Right cardiac atrium (tissue), 5 donors: ENCODE measurements at places on chromosomes 4 and X.

DNA sequence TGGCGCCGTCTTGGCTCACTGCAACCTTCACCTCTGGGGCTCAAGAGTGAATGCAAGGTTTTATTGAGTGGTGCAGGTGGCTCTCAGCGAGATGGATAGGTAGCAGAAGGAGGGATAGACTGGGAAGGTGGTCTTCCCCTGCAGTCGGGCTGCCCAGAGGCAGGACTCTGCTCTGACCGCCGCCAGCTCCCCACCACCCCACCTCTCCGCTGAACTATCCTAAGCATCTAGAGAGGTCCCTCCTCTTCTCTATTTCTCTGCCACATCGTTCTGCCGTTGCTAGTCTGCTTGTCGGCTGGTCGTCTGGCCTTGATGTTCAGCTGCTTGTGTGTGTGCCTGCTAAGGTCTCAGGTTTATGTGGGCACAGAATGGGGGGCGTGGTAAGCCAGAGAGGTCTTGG, 54.5 kb upstream of the UGT2B15 start:
- DNase-seq, result no peak

DNA sequence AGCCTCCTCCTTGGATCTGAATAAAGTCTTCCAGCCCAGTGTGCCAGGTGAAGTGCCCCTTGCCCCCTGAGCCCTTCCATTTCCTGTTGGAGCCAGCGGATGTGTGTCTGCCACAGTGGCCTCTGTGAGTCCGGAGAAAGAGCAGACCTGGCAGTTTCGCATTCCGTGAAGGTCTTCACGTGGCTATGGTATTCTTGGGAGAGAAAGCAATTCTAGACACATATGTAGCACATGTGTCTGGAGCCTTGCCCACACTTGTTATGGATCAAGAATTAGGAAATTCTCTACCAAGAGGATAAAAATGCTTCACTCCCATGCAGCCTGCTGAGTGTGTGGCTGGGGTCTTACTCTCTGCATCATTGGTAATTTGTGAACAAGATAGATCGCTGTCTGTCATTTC, 130.9 kb downstream of the REPS2 start:
- no peak for DNase-seq

DNA sequence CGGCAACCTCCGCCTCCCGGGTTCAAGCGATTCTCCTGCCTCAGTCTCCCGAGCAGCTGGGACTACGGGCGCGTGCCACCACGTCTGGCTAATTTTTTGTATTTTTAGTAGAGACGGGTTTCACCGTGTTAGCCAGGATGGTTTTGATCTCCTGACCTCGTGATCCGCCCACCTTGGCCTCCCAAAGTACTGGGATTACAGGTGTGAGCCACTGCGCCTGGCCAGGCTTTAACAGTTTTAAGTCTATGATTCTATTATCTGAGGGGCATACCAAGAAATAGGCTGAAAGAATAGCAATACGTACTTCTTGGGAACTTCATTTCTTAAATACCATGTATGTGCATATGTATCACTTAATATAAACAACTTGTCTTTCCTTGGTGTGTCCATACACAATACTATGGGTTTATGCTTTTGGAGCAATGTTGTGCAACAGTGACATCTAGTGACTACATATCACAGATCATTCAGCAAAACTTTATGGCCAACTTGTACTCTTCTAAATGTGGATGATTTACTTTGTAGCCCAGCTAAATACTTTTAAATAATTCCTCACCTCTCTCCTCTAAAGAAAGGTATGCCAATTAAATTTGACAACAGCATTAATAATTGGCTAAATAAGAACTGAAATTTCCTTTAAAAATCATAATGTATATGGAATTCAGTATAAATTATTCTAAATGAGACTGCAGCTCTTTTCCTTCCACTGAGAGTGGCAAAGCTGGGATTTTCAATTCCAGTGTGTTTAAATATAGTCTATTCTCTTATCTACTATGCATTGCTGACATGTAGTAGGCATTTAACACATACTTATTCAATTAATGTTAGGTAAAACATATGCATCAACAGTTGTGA, 10.4 kb downstream of the SLC9B1 start:
- no peak for DNase-seq

GRCh38 chr4:122762520-122762919, 30.0 kb downstream of the BBS12 start:
- no peak for DNase-seq

DNA sequence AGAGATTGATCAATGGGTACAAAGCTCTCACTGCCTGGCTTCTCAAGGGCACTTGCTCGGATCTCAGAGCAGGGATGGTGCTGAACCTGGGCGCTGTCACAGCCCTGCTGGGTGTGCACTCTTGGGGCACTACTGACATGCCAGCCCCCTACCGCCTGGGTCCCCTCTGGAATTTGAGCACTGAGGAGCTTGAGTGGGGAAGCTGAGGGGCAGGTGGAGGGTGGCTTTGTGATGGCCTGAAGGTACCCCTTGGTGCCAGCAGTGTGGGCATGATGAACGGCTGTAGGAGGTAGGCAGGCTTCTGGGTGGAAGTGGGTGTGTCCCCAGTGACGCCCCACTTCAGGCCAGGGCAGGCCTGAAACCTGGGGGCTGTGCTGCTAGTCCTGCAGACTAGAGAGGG, 379.1 kb upstream of the GRID2 start:
- DNase-seq, result no peak
